ENCODE measurements at places on chromosomes 11 and 22.

- peak; percentile 68 for DNase-seq
Measured at GRCh38 chr22:31055635-31056159, 25.4 kb upstream of the SMTN start.

GRCh38 chr22:41576877-41577276, 12.8 kb downstream of the PMM1 start:
- DNase-seq: peak; percentile 54

DNA sequence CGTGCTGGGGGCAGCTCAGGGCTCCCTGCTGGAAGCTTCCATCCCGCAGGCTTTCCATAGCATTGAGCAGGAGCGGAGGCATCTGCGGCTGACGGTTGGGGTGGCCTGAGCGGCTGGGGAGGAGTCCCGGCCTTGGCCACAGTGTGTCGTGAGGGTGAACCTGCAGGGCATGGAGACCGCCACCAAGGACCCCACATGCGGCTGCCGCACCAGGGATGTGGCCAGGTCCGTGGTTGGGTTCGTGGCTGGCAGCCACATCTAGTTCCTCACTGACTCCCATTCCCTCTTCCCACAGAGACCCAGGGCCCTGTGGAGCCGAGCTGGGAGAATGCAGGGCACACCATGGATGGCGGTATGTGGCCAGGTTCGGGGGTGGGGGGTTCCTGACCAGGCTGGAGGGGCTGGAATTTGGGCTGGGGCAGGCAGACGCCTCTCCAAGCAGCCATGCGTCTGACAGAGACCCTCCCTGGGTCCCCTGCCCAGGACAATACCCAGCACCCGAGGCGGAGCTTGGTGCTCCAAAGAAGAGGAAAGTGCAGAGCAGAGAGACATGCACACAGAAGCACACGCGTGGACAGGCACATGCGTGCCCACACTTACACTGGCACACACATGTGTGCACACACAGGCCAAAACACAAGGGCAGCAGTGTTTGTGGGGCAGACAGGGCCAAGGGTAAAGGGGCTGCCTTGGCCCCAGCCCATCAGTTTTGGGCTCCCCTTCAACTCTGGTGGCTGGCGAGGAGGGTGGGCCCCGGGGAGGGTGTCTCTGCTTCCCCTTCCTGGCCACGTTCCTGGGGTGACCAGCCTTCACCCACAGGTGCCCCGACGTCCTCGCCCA, 2.7 kb downstream of the MUC5B start:
- DNase-seq: no peak

- DNase-seq: no peak
Measured at GRCh38 chr11:75435571-75435925, 2.5 kb upstream of the KLHL35 start.

- no peak for DNase-seq
Measured at GRCh38 chr22:24419475-24419850, 7.9 kb upstream of the ADORA2A start.

DNA sequence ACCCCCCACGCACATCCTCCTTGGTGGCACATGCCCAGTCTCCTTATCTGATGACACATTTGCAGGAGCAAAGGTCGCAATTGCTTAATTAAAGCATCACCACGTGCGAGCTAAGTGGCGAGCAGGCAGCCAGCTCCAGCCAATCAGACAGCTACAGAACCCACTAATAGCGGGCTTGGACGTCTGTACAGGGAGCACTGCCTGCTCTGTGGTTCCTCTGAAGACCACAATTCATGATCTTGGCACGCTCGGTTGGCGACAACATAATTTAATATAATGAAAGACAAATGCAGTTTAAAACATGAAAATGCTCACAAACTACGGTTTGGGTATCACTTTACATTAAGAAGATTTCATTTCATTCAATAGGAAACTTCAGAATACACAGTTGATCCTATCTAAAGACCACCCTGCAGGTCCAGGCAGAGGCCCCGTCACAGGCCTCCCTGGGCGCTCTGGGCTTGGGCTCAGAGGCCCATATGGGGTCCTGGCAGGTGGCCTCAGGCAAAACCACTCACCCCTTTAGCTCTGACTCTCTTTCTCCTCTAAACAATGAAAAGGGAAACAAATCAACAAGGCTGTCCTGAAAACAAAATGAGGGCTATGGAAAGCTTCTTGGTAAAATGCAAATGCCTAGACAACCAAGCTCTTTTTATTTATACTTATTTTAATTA, 10.4 kb downstream of the PACSIN2 start:
- DNase-seq: peak; percentile 83

DNA sequence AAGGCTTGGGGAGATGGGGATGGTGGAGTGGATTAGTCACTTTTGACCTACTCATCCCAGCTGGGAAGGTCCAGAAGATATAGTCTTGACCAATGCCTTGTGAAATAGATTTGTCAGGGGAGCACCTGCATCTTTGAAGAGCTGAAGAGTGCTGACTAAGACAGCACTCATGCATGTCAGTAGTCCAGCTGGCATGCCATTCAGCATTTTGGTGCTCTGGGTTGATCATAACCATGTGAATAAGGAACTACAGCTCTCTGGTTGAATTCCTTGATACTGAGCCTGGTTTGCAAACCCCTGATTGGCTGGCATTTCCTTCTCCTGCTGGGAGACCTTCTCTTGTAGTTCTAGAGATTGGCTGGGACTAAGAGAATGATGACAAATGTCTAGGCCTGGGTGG, 106.8 kb upstream of the ALX4 start:
- peak; percentile 43 for DNase-seq

GRCh38 chr11:93986716-93987115, 34.4 kb upstream of the HEPHL1 start:
- DNase-seq: peak; percentile 79

- DNase-seq: no peak
Measured at GRCh38 chr11:120925944-120926343, 98.0 kb upstream of the TBCEL start.

DNA sequence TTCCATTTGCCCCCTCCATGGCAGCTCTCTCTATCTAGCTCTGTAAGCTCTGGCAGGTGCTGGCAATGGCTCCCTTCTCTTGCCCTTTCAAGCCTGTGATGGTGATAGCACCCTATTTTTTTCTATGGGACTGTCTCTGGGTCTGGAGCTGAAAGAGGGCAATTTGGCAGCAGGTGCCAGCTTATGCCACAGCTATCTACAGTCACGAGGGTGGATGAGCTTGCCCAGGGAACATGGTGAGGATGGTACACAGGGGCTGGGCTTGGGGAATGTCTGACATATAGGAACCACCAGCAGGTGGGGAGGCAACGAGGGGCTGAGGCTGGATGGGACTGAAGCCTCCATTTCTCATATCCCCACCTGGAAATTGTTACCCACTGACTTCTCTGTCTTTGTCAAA, 175.4 kb upstream of the SYT13 start:
- DNase-seq: no peak

GRCh38 chr22:50199829-50200460, 866 bp upstream of the SELENOO start:
- DNase-seq: no peak

- DNase-seq: no peak
Measured at GRCh38 chr11:120471994-120472393, 39.6 kb upstream of the GRIK4 start.

DNA sequence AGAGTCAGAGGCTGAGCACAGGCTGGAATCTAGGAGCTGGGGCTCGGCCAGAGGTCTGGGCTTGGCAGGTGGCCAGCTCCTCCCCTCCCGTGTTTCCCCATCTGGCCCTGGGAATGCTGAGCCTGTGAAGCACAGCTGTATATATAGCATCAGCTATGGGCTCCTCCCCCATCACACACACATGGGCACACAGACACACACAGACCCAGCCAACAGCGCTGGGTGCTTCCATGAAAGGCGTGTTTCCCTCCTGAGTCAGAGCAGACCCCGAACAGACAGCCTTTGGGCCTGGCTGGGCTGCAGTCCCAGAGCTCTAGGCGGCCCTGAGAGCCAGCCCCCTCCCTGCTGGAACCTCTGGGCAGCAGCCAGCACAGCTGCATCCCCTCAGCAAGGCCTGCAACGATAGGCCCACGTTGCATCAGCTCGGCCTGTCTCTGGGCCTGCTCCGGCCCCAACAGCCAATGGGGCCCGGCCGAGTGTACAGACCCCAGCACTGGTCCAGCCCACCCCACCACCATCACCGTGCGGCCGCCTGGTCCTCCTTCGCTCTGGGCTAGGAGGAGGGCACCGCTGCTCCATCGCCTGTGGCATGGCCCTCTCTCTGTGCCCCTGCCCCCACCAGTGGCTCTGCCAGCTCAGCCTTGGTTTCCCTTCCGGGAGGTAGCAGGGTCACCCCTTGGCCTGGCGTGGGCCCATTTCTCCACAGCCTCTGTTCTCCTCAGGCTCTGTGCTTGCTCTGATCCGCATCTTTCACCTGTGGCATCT, 7.6 kb upstream of the SERPINH1 start:
- peak; percentile 56 for DNase-seq

DNA sequence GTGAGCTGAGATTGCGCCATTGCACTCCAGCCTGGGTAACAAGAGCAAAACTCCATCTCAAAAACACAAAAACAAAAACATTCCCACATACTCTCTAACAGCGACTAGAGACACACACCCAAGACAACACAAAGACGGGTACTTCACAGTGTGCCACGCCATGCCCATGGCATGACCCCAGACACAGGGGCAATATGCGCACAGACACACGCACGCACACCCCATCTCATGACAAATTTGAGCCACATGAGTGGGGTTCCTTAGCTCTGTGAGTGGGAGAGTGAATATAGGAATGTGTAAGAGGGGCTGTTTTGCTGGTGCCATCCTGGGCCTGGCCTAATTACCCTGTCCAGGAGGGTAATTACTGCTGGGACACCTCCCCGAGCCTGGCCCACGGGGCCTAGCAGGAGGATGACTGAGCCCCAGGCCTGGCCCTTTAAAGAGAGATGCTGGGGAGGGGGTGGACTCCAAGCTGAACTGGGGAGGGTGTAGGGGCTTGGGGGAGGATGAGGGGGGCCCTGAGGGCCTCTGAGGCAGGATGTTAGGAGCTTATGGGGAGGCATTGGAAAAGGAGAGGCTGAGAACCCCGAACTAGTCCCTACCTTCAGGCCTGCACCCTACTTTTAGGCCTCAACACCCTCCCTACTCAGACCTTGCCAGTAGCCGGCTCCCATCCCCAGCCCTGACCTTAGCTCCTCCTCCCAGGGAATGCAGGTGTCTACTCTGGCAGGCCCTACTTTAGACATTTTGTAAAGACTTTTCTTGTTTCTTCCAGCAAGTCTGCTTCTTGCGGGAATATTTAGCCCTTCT, 1.5 kb downstream of the LTBP3 start:
- peak; percentile 65 for DNase-seq

DNA sequence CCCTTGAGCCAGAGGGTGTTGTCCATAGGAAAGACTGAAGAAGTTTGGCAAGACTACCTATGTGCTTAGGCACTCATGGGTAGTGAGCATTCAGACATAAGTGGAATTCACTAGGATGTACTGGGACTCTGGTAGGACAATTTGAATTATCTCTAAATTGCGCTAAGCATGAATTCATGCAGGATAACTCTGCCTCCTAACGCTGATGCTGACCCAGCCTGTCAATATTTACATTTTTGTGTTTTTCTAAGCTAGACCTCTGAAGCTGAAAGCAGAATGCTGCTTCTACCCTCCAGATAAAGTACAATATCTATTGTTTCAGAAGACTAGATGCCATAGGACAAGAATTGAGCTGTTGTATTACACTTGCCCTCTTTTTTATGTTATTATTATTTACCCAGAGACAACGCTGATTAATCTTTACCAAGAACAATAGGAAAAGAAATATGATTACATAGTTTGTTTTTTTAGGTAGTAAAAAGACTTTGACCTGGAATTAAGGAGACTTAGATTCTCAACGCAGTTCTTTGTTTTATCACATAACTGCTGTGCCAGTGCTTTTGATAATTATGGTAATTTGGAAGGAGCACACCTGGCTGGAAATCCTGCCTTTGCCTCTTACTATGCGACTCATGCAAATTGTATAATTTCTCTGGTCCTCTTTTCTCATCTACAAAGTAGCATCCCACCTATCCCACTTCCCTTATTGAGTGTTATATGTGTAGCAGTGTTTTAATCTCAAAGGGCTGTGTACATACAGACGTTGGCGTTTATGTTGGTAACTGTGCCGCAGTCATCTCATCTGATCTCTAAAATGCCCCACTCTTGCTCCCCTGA, 21.2 kb upstream of the GRAMD1B start:
- DNase-seq: no peak

GRCh38 chr11:68835749-68836148, 6.0 kb downstream of the CPT1A start:
- no peak for DNase-seq

DNA sequence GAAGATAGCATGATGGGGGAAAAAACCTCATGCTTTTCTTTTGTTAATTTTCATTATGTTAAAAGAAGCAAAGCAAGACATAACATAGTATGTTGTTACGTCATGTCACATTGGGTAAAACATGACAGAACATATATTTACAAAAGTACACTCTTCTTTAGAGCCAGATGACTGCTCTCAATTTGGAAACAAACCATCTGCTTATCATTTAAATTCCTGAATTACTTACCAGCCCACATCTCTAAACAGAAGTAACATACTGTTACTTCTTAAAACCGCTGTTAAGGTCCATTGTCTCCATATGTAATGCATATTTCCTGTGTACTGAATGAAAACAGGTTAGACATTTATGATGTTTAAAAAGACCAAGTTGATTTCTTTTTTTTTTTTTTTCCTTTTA, 100.0 kb downstream of the TMEM135 start:
- no peak for DNase-seq

DNA sequence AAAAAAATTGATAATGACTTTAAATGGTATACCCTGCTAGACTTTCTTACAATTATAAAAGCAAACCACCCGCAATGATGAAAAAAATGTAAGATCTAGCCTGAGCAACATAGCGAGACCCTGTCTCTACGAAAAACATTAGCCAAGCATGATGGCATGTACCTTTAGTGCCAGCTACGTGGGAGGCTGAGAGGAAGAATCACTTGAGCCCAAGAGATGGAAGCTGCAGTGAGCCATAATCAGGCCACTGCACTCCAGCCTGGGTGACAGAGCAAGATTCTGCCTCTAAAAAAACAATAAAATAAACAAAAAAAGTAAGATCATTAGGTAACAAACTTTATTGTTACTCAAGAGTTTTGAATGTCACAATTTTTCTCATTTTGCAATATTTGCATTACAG, 39.2 kb downstream of the KMT5B start:
- DNase-seq: no peak

DNA sequence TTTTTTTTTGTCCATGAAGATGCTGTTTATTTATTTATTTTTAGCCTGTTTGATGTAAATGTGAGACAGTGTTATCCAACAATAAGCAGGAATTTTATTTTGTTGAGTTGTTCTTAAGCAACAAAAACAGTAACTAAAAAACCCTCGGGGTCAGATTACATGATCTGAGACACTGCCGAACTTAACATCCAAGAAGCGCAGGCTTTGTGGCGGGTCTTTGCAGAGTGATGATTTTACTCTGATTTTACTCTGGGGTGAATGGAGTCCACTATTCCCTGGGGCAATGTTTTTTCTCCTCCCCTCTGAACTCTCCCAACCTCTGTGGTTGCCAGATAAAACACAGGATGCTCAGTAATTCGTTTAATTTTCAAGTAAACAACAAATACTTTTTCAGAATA, 450.1 kb upstream of the B3GAT1 start:
- peak; percentile 15 for DNase-seq

DNA sequence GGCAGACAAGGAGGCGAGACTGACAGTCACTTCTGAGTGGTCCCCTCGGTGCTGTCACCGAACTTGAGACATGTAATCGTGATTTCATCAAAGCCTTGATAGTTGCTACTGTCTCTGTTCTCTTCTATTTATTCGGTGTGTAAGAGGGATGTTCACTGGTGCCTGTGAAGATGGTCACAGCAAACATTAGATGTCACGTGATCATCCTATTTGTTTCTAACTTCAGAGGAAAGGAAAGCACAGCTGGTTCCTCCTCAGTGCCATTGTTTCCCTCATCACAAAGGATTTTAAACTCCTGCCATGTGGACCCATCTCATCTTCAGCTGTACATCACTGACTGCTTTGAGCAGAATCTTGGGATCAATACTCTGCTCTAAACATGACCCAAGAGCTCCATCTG, 73.1 kb upstream of the CLMP start:
- DNase-seq: no peak
